ENCODE measurements at places on chromosomes 3 and 15.

- DNase-seq: no peak
These were observed 36.8 kb upstream of the PEX5L start for GRCh38 chr3:180073561-180073960.

GRCh38 chr3:154900816-154901215 lies 179.3 kb upstream of the MME start:
- no peak for DNase-seq

DNA sequence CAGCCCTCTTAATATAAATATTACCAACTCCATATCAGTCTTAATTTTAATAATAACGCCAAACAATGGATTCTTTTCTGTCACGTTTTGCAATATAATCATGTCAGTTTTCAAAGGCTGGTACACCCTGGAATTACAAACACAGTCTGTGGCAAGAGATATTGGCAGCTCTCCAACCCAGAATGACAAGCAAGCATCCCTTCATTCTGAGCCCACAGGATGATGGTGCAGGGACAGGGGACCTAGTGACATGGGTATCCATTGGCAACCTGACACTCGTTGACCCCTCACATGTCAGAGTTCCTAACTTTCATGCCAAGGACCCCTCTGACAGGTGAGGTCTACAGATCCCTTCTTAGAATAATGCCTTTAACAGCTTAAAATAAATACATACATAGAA lies 154.5 kb upstream of the TSC22D2 start:
- DNase-seq: no peak

GRCh38 chr3:8413337-8413926 lies 88.2 kb upstream of the LMCD1 start:
- no peak for DNase-seq

GRCh38 chr3:25177041-25177440 lies 251.0 kb upstream of the RARB start:
- no peak for DNase-seq

GRCh38 chr15:78338781-78339180 lies 1.4 kb upstream of the CRABP1 start:
- DNase-seq: no peak

DNA sequence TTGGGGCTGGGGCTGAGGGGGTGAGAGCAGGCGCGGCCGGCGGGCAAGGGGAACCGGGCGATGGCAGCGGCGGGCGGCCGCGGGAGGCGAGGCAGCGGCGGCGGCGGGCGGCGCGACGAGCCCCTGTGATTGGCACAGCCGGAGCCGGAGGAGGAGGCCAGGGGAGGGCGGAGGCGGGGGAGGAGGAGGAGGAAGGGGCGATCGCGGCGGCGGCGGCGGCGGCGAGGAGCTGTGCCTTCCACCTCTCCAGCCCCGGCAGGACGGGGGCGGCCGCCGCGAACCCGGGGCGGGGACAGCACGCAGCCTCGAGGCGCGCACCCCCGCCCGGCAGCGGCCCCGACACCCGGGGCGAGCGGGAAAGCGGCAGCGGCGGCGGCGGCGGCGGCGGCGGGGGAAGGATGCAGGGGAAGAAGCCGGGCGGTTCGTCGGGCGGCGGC lies at the start of gene SLCO3A1:
Gene SLCO3A1 (plus strand): TSS at position 198 of the 437 bp plus-strand sequence.
- peak; percentile 68 for DNase-seq

GRCh38 chr15:59312205-59312604 lies 60.5 kb downstream of the MYO1E start:
- no peak for DNase-seq

GRCh38 chr3:50213373-50213772 lies 8.3 kb downstream of the SLC38A3 start:
- DNase-seq: no peak

- DNase-seq: no peak
These were observed 1.1 kb upstream of the EBLN2 start for GRCh38 chr3:73060302-73060723.

DNA sequence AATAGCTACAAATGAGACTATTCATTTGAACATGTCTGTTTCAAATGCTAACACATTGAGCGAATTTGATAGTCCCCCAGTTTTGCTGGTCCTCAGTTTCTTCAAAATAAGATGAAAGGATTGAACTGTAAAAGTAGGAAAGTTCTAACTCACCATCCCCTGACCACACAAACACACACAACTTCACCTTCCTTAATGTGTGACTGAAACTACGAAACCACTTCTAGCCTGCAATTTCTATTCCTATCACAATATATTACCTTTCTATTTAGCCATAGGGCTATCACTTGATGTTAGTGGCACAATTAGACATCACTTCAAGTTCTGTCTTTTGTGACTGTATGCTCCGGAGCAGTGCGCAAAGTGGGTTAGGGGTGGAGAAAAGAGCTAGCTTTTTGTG lies 14.9 kb downstream of the BTLA start:
- DNase-seq: no peak

DNA sequence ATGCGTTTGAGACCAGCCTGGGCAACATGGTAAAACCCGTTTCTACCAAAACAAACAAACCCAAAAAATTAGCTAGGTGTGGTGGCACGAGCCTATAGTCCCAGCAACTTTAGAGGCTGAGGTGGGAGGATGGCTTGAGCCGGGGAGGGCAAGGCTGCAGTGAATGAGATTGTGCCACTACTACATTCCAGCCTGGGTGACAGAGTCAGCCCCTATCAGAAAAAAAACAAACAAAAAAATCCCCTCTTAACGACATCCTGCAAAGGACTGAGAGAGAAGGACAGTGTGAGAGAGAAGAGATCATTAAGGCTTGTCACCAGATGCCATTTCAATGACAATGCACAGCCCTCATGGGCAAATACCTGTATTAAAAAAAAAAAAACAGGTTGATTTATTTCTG lies 266.7 kb upstream of the ATP10A start:
- no peak for DNase-seq

DNA sequence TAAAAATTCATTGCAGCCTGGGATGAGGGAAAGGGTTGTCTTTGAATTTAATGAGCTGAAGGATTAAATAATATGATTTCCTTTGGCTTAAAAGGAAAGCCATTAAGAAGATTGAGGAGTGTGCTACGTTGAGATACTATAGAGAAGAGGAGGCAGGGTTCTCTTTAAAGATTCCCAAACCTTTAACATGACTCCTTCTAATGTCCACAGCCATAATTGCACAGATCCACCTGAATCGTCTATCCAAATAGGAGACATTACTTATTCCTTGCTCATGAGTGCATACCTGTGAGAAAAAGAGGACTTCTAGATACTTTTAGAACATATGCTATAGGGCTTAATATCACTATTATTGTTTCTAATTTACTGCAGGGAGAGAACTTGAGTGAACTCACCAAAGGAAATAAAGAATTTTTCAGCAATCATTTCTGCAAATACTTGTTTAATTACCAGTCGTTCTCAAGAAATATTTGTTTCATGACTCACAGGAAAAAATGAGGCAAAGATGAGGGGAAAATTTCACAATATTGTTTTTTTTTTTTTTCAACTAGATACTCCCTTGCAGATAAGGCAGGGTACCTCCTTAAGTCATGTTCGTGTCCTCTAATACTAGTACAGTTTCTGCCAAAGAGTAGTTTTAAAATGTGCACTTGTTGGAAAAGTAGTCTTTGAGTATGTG lies 8.9 kb upstream of the SUCNR1 start:
- DNase-seq: no peak

DNA sequence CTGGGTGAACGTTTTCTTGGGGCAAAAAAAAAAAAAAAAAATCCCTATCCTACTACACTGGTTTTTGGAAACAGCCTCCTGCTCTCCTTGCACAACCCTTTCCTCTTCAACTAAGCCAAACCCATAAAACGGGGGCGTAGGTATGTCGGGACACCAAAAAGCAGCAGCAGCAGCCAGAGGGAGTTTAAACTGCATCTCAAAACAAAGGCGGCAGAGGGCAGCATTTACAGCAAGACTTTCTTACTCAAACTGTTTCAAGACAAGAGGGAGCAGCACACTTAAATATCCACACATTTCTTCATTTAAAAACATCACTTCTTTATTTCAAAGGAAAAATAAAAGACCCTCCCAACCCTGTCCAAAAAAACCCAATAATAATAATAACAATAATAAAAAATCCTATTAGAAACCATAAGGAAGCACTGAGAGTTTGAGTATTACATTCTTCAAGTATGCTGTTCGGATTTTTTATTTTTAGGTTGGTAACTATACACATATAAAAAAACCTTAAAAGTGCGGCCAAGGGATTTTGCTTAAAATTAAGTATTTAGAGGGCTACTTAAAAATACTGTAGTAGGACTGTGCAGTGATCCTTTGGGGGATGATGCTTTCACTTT lies 43.9 kb upstream of the PLXND1 start:
- DNase-seq: no peak

DNA sequence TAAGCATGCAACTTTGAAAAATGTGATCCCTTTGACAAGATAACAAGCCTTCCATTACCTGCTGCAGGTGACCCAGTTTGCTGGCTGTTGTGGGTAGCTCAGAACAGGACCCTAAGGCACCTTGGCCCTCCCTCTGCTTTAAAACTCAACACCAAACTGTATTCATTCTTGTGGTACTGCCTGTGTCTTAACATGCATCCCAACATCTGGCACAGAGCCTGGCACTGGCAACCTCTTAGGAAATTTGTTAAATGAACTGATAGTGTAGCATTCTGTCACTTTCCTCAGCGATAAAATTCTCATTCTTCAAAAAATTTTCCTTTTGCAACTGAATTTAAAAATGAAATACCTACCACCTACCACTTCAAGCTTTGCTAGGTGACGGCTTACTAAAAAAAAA lies 287.3 kb upstream of the ADAMTS9 start:
- DNase-seq: no peak

DNA sequence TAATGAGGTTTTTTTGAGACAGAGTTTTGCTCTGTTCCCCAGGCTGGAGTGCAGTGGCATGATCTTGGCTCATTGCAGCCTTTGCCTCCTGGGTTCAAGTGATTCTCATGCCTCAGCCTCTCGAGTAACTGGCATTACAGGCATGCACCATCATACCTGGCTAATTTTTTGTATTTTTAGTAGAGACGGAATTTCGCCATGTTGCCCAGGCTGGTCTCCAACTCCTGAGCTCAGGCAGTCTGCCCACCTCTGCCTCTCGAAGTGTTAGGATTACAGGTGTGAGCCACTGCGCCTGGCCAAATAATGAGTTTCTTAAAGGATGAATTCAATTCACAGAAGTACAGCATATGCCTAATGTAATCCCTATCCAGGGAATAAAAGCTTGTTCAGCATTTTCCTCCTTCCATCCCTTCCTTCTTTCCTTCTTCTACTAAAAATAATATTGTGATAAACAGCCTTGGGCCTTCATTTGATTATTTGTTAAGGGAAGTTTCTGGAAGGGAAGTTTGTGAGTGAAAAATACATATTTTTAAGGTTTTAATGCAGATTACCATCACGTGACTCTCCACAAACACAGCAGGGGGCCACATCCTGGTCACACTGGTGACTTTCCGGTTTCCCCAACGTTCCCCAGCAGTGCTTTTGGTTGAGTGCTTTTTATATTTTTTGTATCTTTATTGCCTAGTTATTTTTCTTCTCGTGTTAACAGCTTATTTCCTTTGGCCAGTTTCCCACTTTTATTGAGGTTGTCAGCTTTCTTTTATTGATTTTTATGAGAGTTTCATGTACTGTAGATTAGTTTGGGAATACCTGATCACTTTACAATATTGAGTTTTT lies 116.8 kb downstream of the USP13 start:
- no peak for DNase-seq

GRCh38 chr3:8239718-8240695 lies 261.6 kb upstream of the LMCD1 start:
- no peak for DNase-seq

DNA sequence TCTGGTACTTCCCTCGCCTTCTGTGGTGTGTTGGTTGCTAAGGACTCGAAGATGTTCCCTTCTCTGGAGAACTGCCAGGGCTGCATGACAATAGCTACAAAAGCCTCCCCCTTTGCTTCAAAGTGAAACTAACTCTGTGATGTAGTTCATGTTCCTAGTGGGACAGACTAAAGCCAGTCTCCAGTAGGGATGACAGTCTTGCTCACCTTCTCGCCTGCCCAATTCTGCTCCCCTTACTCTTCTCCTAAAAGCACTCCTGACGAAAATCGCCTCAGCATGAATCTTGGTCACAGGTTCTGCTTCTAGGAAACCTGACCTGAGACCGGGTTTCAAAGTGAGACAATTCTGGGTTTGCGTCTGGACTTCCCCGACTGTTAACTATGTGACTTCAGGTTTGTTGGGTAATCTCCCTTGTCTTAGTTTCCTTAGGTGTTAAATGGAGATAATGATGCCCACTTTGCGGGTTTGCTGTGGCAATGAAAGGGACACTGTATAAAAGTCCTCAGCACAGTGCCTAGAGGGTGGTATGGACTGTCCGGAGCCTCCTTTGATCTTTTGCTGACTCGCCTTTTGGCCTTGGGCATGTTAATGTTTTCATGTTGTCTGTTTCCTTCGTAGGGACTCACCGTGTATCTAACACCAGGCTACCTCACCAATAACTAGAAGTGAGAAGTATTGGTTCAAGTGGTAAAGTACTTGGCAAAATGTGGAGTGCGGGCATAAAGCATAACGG lies 24.9 kb upstream of the THRB start:
- no peak for DNase-seq

DNA sequence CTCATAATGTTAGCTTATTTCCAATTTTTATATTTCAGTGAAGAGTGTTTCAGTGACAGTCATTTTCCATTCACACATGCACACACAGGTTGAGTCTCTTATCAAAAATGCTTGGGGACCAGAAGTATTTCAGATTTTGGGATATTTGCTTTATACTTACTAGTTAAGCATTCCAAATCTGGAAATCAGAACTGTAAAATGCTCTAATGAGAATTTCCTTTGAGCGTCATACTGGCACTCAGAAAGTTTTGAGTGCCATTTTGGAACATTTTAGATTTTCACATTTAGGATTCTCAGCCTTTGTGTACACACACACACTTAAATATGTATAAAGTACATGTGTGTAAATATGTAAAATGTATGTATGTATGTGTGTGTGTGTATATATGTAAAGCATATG lies 71.0 kb downstream of the CHD2 start:
- DNase-seq: no peak

DNA sequence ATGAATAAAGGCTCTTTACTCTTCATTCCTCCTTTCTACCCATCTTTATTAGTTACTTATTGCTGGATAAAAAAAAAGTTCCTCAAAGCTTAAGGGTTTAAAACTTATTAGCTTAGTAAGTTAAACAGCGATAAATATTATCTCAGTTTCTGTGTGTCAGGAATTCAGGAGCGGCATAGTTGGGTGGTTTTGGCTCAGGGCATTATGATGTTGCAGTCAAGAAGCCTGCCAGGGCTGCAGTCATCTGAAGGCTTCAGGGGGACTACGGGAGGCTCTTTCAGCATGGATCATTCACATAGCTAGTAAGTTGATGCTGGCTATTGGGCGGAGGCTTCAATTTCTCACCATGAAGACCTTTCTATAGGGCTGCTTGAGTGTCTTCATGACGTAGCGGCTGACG lies 1.9 kb upstream of the DLG1 start:
- DNase-seq: no peak

DNA sequence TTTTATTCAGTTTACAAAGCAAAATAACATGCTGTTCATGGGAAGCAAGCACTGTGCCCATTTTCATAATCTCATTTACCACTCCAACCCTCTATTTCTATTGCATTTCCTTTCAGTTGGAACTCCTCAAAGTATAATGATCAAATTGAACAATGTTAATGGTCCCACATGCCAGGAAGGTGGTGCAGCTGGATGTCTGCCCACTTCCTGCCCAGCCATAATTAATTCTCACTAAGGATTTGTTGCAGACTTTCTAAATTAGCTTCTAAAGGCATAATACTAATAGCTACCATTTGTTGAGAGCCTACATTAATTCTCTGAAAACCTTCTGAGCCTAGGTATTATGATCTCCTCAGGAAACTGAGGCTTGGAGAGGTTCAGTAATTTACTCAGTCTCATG lies 316.1 kb upstream of the TPM1 start:
- no peak for DNase-seq

Data from activated gamma-delta T cell (primary cell).